Left ventricle myocardium superior (tissue), 1 donor: ENCODE measurements at places on chromosomes 4 and X.

DNA sequence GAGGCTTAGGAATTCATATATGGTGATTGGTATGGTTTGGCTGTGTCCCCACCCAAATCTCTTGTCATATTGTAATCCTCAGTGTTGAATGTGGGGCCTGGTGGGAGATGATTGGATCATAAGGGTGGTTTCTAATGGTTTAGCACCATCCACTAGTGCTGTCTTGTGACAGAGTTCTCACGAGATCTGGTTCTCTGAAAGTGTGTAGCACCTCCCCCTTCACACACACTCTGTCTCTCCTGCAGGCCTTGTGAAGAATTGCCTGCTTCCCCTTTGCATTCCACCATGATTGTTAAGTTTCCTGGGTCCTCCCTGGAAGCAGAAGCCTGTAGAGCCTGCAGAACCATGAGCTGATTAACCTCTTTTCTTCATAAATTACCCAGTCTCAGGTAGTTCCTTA is 135.8 kb upstream of the FAT1 start:
- DNase-seq = no peak

DNA sequence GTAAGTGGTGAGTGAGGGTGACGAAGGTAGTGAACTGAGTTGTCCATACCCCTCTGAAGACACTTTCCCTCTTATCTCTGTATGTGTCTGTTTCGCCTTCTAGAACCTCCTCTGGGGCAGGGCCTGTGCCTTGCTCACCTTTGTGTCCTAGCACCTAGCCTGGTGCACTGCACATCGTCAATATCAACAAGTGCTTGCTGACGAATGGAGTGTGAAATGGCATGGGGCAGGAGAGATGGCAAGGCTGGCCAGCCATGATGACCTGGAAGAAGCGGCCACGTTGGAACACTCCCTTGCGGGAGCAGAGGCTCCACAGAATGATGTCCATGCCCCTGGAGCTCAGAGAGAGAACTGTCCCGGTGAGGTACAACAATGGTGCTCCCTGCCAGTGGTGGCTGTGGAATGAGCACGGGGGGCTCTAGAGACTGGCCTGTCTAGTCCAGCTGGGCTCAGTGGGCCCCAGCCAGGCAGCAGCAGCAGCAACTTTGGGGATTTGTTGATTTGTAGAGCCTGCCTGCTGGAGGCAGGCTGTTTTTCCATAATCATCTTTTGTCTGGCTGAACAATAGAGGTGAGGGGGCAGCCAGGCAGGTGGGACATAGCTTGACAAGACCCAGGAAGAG is 112.2 kb upstream of the PJA1 start:
- DNase-seq = no peak

- no peak for DNase-seq
Measured at GRCh38 chrX:48782795-48783194, 3.6 kb upstream of the GATA1 start.

- no peak for DNase-seq
Measured at GRCh38 chr4:48720459-48720858, 59.6 kb downstream of the FRYL start.

DNA sequence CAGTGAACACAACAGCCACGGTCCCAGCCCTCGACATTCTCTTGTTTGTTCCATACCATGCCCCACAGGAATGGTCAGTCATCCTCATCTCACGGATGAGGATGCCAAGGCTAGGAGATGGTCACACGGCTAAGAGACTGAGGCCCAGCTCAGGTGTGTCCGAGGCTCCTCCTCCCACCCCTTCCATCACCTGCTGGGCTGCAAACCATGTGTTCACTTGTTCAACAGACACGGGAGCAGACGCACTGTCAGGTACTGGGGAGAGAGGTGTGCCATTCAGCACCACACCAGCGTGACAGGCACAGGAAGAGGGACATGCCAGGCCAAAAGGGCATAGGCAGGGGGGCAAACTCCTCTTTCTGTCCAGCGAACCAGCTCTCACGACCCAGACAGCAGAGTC is 45.9 kb downstream of the ABLIM2 start:
- DNase-seq = no peak

- peak; percentile 83 for DNase-seq
Measured at GRCh38 chr4:185847352-185848097, 35.5 kb upstream of the SORBS2 start.

GRCh38 chrX:19617550-19617949 is 102.2 kb upstream of the MAP3K15 start:
- DNase-seq = no peak

- DNase-seq = peak; percentile 88
Measured at GRCh38 chr4:153249199-153250041, 45.2 kb downstream of the TRIM2 start.

DNA sequence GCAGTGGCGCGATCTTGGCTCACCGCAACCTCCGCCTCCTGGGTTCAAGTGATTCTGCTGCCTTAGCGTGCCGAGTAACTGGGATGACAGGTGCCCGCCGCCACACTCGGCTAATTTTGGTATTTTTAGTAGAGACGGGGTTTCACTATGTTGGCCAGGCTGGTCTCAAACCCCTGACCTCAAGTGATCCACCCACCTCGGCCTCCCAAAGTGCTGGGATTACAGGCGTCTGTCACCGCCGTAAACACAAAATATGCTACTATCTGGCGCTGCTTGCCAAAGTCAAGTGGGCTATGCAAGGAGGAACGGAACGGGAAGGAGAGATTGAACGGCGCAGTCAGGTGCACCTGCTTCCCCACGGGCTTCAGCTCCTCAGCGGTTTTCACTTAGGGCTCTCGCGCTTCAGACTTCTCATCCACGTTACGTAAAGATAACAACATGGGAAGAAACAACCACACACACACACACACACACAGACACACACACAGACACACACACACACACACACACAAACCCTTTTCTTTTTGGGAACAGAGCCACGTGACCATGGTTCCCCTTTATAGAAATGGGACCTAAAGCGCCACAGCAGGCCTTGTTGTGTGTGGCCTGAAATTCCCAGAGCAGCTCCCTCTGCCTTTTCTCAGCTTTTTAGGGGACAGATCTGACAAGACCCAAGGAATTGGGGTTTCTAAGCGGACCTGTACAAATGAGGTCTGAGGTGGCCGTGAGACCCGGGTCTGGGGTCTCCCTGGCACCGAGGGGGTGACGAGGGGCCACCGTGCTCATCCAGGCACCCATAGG is 1.5 kb downstream of the P2RY8 start:
- no peak for DNase-seq

GRCh38 chr4:2243681-2244380 is 1.9 kb upstream of the HAUS3 start:
- DNase-seq = peak; percentile 53

DNA sequence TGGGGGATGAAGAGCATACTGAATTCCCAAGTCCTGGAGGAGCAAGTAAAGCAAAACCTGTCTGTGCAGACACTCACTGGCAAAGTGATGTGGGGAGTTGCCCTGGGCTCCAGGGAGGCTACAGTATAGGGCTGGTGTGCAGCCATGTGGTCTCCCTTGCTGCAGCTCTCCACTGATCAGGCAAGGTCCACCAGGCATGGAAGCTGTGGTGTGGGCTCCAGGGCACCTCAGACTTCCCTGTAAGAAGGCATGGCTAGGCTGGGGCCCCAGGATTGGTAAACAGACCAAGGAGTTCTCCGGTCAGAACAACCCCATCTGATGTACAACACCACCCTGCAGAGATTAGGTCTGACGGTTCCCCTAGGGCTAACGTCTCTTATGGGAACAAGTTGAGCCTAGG is 241.9 kb upstream of the NDST4 start:
- no peak for DNase-seq

DNA sequence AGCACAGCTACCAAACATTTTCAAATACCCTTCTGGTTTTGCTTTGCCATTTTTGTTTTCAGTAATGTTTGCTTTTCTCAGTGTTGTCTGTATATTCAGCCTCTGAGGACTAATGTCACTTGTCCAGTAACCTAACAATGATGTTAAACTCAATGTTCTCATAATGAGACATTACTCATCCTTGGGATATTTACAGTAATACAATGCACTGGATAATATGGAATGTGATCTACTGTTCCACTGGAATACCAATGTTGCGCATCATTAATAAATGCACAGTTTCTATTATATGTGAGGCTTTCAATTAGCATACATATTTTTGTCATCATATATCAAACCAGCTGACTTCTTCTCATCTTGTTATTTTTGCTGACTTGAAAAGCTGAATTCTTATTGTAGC is 259.1 kb downstream of the SH2D1A start:
- DNase-seq = no peak

- DNase-seq = no peak
Measured at GRCh38 chr4:53354012-53354722, 11.7 kb downstream of the SCFD2 start.

- DNase-seq = no peak
Measured at GRCh38 chr4:61301271-61301670, 101.1 kb downstream of the ADGRL3 start.

DNA sequence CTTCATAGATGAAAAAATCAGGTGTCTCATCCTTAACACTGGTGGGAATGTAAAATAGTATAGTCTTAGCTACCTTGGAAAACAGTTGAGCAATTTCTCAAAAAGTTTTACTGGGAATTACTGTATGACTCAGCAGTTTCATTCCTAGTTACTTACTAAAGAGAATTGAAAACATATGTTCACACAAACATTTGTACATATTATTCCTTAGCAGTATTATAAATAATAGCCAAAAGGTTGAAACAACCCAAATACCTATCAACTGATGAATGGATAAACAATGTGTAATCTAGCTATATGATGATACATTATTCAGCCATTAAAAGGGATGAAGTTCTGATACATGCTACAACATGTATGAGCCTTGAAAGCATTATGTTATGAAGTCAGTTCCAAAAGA is 41.7 kb downstream of the RBM46 start:
- no peak for DNase-seq

- DNase-seq = no peak
Measured at GRCh38 chrX:567891-568290, 62.7 kb upstream of the SHOX start.

- no peak for DNase-seq
Measured at GRCh38 chrX:133783274-133783673, 202.1 kb downstream of the GPC3 start.

DNA sequence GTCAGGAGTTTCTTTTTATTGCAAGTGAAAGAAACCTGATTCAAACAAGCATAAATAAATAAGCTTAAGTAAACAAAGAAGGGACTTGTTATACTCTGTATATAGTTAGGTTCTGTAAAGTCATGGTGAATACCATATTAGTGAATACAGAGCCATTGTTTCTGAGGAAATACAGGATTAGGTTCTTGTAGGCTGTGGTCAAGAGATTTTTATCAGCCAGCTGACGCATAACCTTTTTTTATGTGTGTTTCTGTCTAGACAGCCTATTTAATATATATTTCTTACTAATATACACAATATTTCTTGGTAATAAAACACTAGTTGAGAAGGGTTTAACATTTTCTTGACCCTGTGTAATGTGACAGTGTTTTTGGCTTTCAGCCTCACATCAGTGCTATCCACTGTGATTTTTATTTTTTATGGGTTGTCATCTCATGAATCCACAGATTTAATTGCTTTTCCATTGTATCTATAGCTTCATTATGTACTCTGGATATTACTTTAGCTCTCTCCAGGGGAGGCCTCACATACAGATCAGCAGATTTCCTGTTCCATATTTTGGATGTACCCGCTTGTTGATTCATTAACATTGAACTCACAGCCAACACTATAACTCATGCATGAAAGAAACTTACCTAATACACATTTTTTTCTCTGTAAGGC is 8.0 kb downstream of the HERC3 start:
- no peak for DNase-seq

- no peak for DNase-seq
Measured at GRCh38 chr4:879729-880077, 52.4 kb downstream of the GAK start.

GRCh38 chr4:627347-628125 is 2.2 kb downstream of the PDE6B start:
- peak; percentile 11 for DNase-seq
